Ascending aorta (tissue), 2 donors: ENCODE measurements at places on chromosomes 12 and 14. TPM values are rescaled to one million over a fixed set of nuclear protein-coding genes. Genes with fewer than 3 reads are reported as not detected.

The ERBB3 gene
- 3.2 TPM for total RNA-seq

The SOAT2 gene
- not detected for total RNA-seq

The MYF5 gene
- total RNA-seq: not detected

The DHRS7 gene
- 34.8 TPM for total RNA-seq

The EEF1AKMT3 gene
- total RNA-seq: 2.1 TPM

The PPP4R4 gene
- not detected for total RNA-seq

The STON2 gene
- 54.0 TPM for total RNA-seq

The KERA gene
- not detected for total RNA-seq

The IFNG-AS1 gene
- not detected for total RNA-seq

The TAS2R10 gene
- total RNA-seq: not detected

The PLEKHG7 gene
- not detected for total RNA-seq

The HOXC12 gene
- total RNA-seq: not detected

The TAS2R13 gene
- 1.4 TPM for total RNA-seq

The SPTB gene
- 14.9 TPM for total RNA-seq

The KLRC2 gene
- not detected for total RNA-seq

The MGST1 gene
- total RNA-seq: 101 TPM

The GPHN gene
- total RNA-seq: 3.3 TPM
